GF-D8 (cell line): ENCODE measurements at places on chromosomes 6 and 20.

DNA sequence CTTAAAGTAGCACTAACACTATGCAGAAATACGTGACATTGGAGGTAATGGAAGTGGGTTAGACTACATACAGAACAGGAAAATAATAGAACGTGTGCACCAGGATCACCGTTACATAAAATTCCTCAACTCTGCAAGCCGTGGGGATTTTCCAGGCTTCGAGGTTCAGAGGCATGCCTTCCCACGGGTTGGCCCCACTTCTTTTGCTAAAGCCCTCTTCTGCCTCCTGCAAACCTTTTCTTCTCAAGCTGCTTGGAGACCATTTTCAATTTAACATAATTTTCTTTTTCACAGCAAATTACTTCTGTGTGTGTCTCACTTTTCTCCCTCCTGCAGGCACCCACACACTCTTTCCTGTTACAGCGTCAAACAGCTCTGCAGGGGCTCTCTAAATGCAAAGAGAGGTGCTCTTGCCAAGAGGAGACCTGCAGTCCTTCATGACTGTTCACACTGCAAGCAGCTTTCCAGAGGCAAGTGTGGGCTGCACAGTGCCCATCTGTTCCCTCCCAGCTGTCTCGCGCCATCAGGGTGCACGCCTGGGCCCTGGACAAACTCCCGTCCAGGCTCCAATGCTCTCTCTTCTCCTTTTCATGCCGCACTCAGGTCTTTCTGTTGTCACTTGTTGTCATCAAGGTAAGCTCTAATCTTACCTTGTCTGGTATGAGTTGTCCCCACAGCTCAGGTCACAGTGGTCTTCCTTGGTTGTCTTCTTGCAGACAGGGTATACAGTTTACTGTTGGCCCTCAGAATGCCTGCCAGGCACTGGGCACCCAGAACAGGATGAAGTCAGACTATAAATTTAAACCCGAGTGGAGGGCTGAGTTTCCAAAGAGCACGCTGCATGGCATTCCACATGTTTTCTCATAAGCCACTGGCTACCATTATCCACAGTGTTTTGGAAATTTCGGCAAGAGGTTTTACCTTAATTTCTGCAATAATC is 164.8 kb upstream of the GGTLC1 start:
- no peak for DNase-seq

GRCh38 chr6:105445481-105445880 is 42.6 kb upstream of the PREP start:
- no peak for DNase-seq

DNA sequence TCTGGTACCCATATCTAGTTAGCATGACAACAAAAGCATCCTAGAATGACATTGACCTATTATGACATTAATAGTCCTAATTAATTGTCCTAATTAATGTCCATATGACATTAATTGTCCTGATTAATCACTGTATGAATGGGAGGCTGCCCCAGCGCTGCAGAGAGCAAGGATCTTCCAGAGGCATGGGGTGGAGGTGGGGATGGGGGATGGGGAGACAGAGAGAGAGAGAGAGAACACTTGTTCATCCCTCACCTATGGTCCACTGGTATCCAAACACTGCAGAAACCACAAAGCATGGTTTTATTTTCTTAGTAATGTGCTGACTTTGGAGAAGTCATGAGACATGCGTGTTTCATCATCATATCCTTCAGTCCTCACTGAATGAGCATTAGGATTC is 235.1 kb downstream of the FNDC1 start:
- no peak for DNase-seq

- no peak for DNase-seq
These were observed 40.0 kb downstream of the SNHG17 start for GRCh38 chr20:38395165-38395564.

DNA sequence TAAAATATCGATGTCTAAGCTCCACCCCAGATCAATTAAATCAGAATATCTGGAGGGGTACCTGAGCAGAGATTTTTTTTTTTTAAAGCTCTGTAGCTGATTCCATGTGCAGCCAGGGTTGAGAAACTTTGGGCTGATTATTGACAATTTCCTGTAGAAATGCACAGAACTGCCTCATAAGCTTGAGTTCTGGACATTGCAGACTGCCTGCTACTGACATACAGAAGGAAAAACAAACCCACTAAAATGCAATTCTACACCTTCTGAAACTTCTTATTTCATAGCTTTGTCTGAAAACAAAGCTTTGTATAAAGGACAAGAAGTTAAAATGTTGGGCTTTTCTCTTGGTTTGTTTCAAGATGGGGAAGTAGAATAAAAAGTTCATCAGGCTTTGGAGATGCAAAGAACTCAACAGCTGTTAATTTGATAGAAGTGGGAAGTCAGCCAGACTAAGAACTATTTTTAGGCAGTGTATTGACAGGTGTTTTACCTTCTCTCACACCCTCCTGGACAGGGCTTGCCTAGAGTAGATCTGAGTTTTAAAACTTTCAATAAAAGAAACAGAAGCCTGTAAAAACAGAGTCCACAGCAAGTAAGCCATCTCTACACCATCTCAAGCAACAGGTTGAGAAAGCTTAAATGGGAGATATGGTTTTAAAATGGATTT is 147.7 kb downstream of the KCNQ5 start:
- DNase-seq: no peak
